ENCODE measurements at places on chromosomes 6 and 20. TPM values are rescaled to one million over a fixed set of nuclear protein-coding genes. Genes with fewer than 3 reads are reported as not detected.

Gene OVOL2
- not detected for total RNA-seq

DNA sequence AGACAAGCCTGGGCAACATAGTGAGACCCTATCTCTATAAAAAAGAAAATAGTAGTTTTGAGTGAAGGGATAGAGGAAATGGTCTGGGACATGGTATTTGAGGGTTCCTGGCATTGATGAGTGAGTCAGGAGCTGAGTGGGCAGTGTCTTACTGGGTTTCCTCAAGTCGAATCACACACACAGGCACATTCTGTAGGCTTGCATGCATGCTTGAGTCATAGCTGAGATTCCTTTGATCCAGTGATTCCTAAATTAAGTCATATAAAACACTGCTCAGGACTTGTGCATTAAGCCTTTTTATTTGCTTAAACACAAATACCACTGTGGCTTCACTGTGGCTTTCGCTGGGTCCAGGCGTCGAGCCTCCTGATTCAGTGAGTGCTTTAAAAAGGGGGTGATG is 71.8 kb upstream of the TMEM181 start:
- no peaks in the 10 kb centered on the region for H3K27me3 ChIP-seq
- peaks cover 4% of the 10 kb centered on the region for H3K36me3 ChIP-seq

Gene RIMS1
- total RNA-seq, result 8.3 TPM

Gene DLK2
- 0.29 TPM for total RNA-seq

DNA sequence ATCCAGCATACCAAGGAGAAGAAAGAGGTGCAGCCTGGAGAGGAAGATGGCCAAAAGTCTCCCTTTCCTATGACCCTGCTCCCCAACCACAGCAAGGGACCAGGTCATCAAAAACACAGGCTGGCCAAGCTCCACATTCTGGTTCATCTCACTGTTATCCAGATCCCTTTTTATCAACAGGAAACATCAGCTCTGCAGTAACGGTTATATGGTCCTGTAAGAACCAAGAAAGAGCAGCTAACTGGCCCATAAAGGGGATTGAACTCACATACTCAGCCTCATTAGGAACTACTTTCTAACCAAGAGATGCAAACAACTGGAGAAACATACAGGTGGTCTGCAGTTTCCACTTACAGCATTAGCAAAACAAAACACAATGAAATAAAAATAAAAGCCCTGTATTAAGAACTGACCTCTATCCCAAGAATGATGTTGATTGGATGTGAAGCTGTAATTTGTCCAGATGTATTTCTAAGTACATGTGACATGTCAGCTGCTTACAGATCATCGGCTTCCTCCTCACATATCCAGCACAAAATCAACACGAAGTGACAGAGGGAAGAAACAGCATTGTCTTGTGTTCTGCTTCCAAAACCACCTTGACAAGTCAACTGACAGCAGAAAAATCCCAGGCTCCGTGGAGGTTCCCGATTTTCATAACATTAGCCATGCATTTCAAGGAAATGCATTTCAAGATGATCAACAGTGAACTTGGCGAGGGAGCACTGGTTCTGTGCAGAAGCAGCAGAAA is 557.2 kb upstream of the AGPAT4 start:
- no peaks in the 10 kb centered on the region for H3K4me1 ChIP-seq
- no peak overlapping the region for H3K4me3 ChIP-seq
- H3K27me3 ChIP-seq, result no peaks in the 10 kb centered on the region
- no peaks in the 10 kb centered on the region for H3K36me3 ChIP-seq
- no peak for DNase-seq

Gene CST2
- total RNA-seq, result not detected

- peaks cover 22% of the 10 kb centered on the region for H3K4me1 ChIP-seq
- no peaks in the 10 kb centered on the region for H3K27me3 ChIP-seq
- peak; percentile 95 for DNase-seq
- H3K4me3 ChIP-seq, result peak overlapping the region; percentile 79
These were observed 435 bp downstream of the CENPB start for GRCh38 chr20:3786126-3786484.

DNA sequence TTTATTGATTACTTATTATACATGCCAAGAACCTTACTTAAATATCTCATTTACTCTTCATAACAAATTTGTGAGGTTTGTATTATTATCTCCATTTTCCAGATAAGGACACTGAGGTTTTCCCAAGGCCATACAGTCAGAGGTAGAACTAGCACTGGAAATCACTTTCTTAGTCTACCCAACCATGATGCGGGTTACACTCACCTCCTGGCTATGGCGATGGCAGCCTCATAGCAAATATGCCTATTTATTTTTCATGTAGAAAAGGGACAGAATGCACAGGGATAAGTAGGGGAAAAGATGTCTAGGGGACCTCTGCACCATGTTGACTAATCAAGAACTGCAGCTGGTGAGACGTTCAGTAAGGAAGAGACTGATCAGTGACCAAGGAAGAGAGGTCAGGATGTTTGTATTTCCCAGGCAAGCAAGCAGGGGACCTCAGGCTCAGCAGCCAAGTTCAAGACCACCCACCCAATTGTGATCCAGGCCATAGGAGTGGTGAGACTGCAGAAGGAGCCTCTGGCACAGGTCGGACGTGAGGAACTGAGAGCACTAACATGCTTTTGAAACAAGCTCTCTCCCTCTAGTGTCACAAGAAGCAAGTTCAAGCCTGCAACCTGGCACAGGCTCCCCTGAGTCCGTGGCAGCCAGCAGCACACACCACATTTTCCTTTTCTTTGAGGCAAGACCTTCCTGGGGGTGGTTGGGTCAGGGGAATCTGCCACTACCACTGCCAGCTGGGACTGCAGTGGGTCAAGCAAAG is 97.8 kb downstream of the GMPR start:
- H3K36me3 ChIP-seq, result no peaks in the 10 kb centered on the region
- H3K4me1 ChIP-seq, result peaks cover 71% of the 10 kb centered on the region
- no peak overlapping the region for H3K27ac ChIP-seq

Gene PIM1
- total RNA-seq, result 16.2 TPM

- H3K27me3 ChIP-seq, result no peaks in the 10 kb centered on the region
- DNase-seq, result no peak
- H3K4me1 ChIP-seq, result peaks cover 22% of the 10 kb centered on the region
- no peak overlapping the region for H3K4me3 ChIP-seq
These were observed 65.6 kb downstream of the CDC5L start for GRCh38 chr6:44453146-44453545.

Gene CLDN20
- not detected for total RNA-seq

- no peak for DNase-seq
- no peaks in the 10 kb centered on the region for H3K27me3 ChIP-seq
- H3K27ac ChIP-seq, result no peak overlapping the region
- H3K4me3 ChIP-seq, result no peak overlapping the region
- H3K4me1 ChIP-seq, result peaks cover 3% of the 10 kb centered on the region
These were observed 17.9 kb upstream of the THEMIS start for GRCh38 chr6:127918506-127919427.

Gene SOX12
- 6.2 TPM for total RNA-seq

DNA sequence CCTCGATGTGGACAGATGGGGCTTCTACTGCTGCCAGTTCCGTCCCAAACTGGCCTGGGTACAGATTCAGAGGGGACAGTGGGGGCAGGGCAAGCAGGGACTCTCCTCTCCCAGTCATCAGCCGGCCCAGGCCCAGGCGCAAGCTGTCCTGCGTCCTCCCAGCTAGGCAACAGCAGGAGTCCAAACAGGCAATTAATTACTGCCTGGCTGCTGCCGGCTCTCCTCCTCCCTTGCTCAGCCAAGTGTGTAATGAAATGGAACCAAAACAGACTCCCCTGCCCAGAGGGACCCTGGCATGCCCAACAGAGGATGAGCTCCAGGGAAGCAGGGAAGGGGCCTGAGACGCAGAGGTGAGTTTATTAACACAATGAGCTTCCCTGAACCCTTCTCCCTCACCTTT is 17.8 kb upstream of the SLC32A1 start:
- no peak overlapping the region for H3K27ac ChIP-seq
- H3K27me3 ChIP-seq, result peaks cover 7% of the 10 kb centered on the region
- H3K4me1 ChIP-seq, result no peaks in the 10 kb centered on the region
- H3K4me3 ChIP-seq, result no peak overlapping the region

DNA sequence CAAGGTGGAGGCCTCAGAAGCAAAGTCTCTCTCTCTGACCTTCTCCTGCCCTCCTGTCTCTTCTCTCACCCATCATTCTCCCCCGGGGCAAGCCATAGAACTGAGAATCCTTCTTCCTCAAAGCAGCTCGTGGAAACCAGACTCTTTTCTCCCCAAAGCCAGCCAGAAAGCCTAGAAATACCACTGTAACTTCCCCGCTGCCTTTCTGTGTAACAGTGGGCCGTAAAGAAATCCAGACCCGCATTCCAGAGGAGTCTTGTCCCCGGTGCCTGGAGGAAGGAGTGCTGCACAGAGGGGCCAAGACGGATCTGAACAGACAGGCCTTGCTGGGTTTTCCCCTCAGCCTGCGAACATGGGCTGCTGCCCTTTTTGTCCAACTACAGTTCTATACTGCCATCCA is 977 bp upstream of the SLC22A2 start:
- H3K36me3 ChIP-seq, result no peaks in the 10 kb centered on the region
- no peak overlapping the region for H3K4me3 ChIP-seq
- no peaks in the 10 kb centered on the region for H3K27me3 ChIP-seq
- peaks cover 4% of the 10 kb centered on the region for H3K4me1 ChIP-seq

Gene IYD
- total RNA-seq, result not detected

DNA sequence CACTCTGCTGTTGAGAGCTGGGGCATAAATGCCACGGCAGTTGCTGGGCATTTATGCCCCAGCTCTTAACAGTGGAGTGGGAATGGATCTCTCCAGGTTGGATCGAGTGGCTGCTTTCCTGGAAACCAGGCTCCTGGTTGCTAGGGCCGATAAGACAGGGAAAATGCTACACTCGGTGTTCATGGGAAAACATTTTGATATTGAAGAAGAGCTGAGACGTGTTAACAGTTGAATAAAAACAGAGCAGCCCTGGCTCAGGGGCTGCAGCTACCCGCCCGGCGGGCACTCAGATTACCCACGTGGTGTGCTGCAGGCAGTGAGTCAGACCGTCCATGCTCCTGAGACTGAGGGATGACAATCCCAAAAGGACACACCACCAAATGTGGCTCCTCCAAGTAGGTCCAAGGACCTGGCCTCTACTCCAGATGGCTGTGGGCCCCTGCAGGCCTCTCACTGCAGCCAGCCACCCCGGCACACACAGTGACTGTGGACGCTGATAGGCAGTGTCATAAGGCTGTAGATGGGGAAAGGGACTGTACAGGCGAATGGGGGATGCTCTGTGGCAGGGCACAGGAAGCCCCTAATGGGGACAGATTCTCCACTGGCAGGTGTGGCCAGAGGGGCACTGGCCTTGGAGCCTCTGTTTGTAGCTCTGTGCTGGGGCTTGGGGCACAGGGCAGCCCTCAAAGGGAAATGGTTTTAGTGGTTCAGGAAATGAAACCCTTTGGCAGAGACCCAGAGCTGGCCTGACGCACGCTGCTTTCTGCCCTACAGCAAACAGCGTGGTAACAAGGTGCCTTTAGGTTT is 237.8 kb downstream of the LY86 start:
- peak; percentile 77 for DNase-seq
- H3K4me1 ChIP-seq, result no peaks in the 10 kb centered on the region
- H3K36me3 ChIP-seq, result no peaks in the 10 kb centered on the region
- no peaks in the 10 kb centered on the region for H3K27me3 ChIP-seq

Gene NANP
- 11.2 TPM for total RNA-seq
